HFF-Myc (cell line): ENCODE measurements at places on chromosomes 7 and 10.

- DNase-seq: no peak
These were observed 9.6 kb upstream of the VIPR2 start for GRCh38 chr7:159154243-159154642.

DNA sequence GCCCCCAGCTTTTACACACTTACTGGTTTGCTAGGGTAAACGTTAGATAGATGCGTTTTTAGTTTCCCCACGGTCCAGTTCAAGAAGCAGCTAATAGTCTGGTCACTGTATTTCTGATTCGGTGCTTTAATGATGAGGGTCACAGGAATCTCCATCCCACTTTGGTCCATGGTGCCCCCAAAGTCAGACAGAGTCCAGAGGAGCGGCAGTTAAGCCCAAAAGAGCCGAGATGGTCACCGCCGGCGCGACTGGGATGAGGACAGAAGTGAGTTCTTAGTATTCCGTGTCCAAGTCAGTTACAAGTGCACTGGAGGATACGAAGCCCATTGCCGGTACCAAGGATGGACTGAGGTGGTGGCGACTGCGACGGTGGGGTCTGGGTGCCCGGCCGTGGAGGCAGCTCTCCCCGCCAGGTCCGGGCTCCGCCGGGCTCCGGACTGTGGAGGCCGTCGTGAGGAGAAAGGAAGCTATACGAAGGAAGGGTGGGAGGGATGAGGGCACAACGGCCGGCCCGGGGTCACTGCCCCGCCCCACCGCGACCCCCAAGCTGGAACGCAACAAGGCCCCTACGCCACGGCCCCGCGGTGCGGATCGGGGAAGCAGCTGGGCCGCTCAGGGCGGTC, 663 bp downstream of the HERPUD2 start:
- DNase-seq: no peak

GRCh38 chr10:61897671-61898434, 3.6 kb upstream of the ARID5B start:
- DNase-seq: no peak

DNA sequence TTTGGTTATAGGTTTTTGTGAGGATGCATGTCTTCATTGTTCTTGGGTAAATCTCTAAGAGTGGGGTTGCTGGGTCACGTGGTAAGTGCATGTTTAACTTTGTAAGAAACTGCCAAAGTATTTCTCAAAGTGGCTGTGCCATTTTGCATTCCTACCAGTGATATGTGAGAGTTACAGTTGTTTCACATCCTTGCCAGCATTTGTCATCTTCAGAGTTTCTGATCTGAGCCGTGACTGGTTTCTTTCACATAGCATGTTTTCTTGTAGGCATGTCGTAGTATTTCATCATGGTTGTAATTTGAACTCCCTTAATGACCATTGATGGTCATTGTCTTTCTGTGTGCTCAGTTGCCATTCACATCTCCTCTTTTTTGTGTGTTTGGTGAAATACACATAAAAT, 286.0 kb downstream of the RNLS start:
- no peak for DNase-seq

DNA sequence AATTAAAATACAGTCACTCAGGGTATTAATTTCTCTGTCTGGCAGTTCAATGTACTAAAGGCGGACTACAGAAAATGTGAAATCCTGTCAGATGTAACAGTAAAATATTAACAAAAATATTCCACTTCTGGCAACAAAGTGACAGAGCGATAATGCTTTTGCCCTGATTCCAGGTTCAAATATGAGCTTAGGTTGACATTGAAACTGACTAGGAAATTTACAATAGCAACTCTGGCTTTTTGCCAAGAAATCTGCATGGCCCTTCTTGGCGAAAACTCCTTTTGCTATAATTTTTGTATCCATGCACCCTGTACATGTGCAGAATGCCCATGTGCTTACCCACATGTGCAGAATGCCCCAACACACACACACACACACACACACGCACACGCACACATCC, 552.2 kb downstream of the MDFIC start:
- no peak for DNase-seq

DNA sequence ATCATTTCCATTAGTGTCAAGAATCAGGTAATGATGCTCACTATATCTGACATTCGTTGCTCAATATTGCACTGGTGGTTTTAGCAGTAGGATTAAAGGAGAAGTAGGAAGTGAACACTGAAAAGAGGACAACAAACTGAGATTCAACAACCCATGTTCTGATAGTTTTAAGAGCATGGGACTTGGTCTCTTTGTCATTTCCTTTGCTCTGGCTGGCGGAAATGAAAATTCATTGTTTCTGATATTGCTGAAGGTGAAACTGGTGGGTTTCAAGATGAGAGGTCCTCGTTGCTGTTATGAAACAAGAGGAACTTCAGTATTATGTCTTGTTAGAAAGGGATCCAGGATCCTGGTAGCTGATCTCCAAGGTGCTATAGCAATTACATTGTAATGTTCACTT, 129.0 kb downstream of the DNAH11 start:
- DNase-seq: no peak

- DNase-seq: no peak
These were observed 108.0 kb downstream of the DOCK1 start for GRCh38 chr10:127013211-127013656.

DNA sequence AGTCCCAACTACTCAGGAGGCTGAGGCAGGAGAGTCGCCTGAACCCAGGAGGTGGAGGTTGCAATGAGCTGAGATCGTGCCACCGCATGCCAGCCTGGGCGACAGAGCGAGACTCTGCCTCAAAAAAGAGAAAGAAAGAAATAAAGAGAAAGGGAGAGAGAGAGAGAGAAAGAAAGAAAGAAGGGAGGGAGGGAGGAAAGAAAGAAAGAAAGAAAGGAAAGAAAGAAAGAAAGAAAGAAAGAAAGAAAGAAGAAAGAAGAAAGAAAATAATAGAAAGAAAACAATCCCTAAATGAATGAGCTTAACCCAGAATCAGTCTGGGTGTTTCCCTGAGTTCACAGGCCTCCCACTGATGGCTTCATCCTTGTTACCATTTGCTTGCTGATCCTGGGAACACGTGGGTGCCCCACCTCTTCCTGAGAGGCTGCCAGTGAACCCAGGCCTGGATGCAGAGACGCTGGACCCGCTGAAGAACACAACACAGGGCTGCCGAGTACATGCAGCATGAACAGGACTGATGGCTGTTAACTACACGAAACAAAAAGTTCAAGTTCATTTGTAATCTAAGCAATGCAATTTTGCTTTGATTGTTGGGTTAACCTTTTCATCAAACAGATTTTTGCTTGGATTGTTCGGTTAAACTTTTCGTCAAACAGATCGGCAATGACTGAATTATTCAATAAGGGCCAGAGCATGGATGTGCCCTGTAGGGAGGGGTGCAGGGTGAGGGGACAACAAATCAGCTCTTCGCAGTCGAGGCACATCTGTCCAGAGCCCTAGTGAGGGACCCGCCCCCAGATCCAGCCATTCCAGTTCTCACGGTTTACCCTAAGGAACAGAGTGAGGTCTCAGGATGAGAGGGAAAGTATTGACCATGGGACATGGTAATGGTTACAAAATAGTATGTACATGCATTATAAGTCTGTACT, 11.5 kb downstream of the NPFFR1 start:
- no peak for DNase-seq

- DNase-seq: no peak
These were observed 135.6 kb upstream of the HPS1 start for GRCh38 chr10:98582363-98582762.

GRCh38 chr7:28685242-28685643, 272.9 kb downstream of the TRIL start:
- DNase-seq: no peak

DNA sequence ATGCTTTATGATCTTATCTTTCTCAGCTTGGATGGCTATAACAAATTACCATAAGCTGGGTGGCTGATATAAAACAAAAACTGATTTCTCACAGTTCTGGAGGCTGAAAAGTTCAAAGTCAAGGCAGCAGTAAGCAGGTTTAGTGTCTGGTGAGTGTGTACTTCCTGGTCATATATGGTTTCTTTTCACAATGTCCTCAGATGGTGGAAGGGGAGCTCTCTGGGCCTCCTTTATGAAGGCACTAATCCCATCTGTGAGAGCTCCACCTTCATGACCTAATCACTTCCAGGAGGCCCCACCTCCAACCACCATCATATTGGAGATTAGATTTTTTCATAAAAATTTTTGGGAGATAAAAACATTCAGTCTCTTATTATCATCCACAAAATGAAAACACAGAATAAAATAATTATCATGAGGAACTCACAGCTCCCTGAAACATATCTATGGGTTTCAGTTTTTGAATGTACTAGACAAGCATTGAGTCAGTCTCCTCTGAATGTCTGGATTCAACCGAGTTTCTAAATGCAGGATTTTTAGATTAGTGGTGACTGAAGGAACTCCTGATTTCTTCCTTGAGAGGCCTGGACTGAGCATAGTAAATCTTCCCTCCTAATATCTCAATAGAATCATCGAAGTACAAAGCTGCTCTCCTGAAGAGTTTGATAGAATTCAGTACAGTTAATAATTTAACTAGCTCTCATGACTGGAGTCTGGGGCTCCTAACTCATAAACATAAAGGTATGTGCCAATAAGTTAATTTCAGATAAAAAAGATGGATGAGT, 8.0 kb downstream of the CDC14C start:
- no peak for DNase-seq
